NCI-H1417 treated with DMSO at 0.1 percent for 48 hours (cell line): ENCODE measurements at places on chromosomes 11 and 22.

- DNase-seq, result no peak
Observed at GRCh38 chr11:128630367-128631230, 43.2 kb upstream of the ETS1 start.

- no peak for DNase-seq
Observed at GRCh38 chr11:45209891-45210699, 63.7 kb downstream of the PRDM11 start.

DNA sequence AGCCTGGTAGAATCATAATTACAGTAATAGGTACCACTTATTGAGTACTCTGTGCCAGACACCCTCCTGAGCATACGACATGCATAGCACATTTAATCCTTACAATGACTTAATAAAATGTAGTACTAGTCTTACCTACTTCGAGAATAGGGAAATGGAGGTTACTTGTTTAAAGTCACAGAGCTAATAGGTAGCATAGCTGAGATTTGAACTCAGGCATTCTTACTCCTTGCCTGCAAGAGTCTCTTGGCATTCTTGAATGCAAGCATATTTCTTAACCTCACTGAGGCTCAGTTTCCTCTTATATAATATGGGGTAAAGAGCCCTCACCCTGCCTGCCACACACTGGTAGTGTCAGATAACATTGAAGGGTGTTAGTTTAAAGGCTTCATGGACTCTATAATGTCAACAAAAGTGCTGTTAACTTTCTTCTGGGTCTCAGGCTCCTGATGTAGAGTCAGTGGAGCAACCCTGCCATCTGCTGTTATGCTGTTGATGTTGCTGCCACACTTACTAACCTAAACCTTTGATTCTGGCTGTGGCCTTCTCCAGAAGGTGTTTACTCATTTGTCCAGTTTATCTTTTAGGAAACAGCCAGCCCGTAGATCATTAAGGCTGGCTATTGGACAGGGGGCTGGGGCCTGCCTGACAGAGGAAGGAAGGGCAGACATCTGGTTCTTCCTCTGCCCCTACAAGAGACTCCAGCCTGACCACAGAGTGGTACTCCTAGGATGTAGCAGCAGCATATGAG lies 18.9 kb downstream of the LIMK2 start:
- DNase-seq, result no peak

DNA sequence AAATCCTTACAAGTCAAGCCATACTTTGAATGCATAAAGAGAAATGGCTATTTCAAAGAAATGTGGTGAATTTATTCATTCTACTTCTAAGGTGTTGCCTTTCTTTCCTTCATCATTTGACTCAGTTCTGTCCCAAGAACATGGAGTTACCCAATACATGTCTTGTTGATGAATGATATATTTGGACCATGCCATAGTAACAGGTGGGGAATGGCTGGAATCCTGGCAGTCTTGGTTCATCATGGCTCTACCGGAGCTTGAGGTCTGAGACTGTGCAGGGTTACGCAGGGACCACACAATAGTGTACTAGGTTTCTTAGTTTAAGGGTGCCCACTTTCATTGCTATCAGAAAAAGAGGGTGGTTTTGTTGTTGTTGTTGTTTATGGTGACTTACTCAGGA lies 40.3 kb upstream of the MPEG1 start:
- DNase-seq, result no peak

GRCh38 chr11:63635762-63636465 lies 21.7 kb upstream of the PLAAT3 start:
- DNase-seq, result no peak
